ENCODE measurements at places on chromosomes 1 and 21.

- peak; percentile 87 for DNase-seq
Observed at GRCh38 chr1:207077470-207078377, 10.9 kb upstream of the C4BPB start.

- DNase-seq = no peak
Observed at GRCh38 chr1:19452221-19452663, 33.1 kb downstream of the CAPZB start.

DNA sequence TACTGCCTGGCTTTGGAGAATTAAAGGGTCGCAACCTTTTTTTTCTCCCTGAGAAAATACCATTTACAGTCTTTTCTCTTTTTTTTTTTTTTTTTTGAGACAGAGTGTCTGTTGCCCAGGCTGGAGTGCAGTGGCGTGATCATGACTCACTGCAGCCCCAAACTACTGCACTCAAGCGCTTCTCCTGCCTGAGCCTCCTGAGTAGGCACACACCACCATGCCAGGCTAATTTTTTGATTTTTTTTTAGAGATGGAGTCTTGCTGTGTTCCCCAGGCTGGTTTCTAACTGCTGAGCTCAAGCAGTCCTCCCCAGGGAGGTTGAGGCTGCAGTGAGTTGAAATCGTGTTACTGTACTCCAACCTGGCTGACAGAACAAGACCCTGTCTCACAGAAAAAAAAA is 24.6 kb downstream of the UBE4B start:
- peak; percentile 65 for DNase-seq

DNA sequence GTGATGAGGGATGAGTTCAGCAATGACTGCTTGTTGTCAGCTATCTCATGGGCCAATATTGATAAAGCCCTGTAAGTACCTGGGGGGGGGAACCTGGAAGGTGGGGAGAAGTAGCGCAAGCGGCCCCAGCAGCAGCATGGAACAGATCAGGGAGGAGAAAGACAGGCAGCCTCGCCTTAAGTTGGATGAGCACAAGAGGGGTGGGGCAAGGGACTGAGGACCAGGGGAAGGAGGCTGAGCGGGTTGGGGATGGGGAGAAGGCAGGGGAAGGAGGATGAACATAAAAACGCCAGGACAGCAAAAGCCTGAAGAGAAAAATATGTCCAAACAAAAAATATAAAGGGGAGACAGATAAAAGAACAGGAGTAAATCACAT is 70.6 kb downstream of the ALG14 start:
- DNase-seq = no peak

- DNase-seq = no peak
Observed at GRCh38 chr1:157399343-157399983, 152.9 kb downstream of the FCRL5 start.

DNA sequence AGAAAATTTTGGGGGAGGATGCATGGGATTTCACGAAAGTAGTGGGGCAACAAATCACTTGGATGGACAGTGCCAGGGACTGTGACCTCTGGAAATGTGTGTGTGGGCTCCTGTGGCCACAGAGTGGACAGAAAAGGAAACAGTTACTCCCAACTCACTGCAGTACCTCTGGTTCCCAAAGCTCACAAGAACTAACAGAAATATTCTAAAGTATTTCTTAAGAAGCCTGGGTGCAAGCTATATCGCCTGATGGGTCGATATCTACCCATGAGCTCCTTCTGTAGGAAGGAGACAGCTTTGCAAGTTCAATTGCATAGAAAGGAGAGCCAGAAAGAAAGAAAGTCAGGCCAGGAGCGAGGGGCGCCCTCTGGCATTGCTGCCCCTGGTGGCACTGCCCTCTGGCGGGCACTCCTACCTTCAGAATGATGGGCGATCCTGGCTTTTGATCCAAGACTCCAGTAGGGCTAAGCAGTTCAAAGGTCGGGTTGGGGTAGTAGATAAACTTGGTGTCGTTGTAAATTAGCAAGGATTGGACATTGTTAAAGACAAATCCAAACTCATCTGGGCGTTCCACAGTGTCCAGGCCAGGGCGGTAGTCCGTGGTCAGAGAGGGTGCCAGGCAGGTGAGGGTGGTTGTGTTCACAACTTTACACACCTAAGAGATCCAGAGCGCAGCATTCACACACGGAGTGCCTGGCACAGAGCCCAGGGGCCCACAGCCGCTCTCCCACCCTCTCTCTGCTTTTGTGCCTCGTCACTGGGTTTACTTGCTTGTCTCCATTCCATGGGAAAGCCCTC is 134.7 kb upstream of the CD34 start:
- DNase-seq = no peak

DNA sequence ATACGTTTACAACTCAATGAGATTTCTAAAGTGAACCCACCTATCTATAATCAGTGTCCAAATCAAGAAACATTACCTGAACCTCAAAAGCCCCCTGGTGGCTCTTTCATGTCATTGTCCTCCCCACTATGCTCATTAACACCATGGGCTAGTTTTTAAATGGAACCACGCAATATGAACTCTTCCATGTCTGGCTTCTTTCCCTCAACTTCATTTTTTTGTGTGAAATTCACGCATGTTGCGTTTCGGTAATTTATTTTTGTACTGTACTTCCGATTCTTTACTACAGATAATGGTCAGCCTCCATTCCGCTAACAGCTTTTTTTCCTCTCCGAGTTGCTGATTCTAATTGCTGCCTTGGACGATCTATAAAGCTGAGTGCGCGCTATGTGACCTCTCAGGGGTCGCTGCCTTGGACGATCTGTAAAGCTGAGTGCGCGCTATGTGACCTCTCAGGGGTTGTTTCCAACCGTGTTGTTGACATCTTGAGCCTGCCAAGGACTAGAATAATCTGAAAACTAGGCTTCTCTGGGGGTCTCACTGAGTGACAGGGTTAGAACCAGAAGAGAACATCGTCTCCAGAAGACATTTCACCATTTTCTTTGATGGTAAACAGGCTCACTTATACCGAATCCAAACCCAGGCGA is 1.1 kb upstream of the CACYBP start:
- DNase-seq = peak; percentile 68

DNA sequence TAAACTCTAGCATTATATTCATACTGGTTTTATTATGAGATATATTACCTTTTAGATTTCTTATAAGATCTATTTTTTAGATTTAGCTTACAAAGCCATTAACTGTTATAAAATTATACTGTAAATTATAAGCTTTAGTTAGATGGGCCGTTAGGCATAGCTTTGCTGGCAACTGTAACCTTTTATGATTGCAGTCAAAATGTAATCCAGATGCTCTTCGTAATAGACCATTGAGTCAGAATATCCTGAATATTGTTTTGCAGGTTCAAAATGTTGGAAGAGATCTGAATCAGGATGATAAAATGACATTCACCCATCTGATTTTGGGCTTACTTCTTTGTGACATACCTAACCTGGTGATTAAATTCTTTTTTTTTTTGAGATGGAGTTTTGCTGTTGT is 20.9 kb downstream of the ITSN1 start:
- DNase-seq = no peak

GRCh38 chr1:62436039-62436465 is 797 bp upstream of the USP1 start:
- DNase-seq = no peak

- no peak for DNase-seq
Observed at GRCh38 chr1:232722626-232723025, 82.6 kb upstream of the MAP10 start.

DNA sequence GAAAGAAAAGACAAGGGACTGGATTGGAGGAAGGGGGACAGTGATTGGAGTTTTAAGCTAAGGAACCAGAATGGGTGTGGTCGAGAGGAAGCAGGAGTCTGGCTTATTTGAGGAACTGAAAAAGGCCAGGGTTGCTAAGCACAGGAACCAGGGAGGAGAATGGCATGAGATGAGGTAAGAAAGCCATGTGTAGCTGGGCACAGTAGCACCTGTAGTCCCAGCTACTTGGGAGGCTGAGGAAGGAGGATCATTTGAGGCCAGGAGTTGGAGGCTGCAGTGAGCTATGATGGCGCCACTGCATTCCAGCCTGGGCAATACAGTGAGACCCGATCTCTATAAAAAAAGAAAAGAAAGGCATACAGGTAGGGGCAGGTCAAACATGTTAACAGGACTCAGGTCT is 8.1 kb upstream of the KHDRBS1 start:
- peak; percentile 73 for DNase-seq

- no peak for DNase-seq
Observed at GRCh38 chr1:216958569-216958968, 235.3 kb upstream of the ESRRG start.

DNA sequence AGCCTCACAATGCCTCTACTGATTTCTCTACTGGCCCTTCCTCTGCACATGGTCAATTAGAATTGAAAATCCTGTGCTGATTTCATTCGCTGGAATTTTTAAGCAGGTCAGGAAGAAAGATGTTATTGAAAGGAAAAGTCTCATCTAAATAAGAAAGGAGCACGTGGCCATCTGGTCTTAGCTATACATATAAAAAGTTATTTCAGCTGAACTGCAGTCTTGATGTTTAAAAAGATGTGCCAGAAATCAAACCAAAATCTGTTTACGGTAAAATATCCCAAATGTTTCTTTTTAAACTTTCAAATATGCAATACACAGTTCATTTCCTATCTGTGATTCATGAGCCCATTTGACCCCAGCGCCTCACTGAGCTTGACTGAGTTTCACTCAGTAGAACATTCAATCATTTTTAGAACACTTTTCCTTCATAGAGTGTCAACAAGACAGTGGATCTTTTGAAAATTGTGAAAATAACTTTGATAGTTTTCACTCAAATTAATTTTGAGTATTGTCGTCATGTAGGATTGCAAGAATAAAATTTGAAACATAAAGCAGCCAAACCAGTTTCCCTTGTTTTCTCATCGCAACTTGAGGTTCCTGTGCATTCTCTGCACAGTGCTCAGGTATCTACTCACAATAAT is 293.6 kb downstream of the PTPRC start:
- DNase-seq = no peak

- no peak for DNase-seq
Observed at GRCh38 chr1:102758418-102758817, 349.9 kb downstream of the COL11A1 start.

DNA sequence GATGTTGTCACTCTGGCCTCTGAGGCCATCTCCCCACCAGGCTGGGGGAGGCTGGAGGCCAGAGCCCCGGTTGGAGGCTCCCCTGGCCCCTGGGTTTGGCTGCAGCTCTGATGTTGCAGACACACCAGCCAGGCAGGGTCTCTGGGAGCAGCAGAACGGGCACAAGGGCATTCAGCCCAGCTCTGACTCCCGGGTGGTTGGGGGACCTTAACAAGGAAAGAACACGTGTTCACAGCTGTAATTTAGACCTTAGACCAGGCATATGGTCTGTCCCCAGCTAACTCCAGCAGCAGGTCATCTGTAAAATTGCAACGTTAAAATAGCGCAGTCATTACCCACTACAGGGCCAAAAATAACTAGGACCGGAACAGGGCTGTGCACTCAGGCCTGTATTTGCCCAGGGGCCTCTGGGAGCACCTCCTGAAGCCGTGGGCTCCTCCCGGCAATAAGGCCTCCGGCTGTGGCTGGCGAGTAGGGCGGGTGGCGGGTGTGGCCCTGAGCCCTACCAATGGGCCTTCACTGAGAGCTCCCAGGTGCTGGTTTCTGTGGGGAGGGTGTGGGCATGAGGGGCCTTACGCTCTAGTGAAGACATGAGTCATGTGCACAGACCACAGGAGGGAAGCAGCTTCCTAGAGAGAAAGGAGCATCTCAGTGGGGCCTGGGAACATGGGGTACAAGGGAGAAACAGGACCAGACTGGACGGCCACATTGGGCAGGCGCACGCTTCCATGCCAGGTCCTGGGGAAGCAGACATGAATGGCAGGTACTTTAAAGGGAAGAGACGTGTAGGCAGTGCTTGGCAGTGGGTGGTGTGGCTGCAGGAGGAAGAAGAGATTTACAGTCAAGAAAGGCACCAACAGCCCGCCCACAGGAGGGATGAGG is 6.1 kb downstream of the LDLRAP1 start:
- peak; percentile 78 for DNase-seq

DNA sequence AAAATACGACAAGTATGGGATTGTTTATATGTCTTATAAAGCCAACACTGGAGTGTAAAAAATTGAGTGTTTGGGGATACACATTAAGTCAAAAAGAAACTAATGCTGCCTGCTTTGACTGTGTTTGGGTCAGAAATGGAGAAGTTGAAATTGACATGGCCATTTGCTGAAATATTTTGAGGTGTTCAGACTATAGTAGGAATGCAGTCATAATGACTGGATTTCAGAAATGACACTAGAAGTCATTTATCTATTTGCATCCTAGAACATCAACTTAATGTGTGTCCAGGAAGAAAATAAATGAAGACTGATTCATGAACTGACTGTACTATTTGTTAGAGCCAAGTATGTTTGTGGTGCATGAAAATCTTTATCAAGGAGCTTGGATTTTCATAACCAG is 28.4 kb downstream of the RASAL2 start:
- peak; percentile 29 for DNase-seq

- no peak for DNase-seq
Observed at GRCh38 chr1:9871707-9872425, 38.2 kb downstream of the CTNNBIP1 start.

GRCh38 chr21:28943631-28944030 is 49.0 kb downstream of the LTN1 start:
- no peak for DNase-seq

DNA sequence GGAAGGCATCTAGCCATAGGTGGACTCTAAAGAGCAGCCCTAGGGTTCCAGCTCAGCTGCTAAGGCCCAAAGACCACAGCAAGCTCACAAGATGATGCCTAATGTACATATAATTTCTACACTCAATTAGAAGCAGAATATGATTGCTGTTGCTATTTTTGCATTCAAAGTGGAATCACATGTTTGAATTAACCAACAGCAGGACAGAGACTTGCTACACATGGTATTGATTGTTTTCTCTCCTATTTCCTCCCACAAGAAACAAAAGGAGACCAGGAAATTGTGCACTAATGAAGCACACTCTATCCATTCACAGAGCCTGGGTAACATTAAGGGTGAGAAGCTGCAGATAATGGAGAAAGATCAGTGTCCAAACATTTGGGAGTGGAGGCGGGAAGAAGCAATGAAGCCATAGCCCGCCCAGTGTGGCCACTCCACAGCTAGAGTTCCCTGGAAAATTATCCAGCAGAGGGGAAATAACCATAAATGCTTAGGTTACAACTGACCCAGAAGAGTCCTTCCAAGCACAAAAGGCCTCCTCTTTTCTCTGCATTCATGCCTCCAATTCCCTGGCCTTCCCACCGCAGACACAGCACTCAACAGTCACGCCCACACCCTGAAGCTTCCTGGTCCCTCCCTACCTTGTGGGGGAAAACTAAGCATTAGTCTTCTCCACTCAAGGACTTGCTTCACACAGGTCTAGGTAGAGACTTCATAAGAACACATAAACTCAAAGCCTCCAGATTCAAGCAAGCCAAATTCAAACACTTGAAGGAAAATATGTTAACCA is 7.5 kb downstream of the CNN3 start:
- DNase-seq = no peak

DNA sequence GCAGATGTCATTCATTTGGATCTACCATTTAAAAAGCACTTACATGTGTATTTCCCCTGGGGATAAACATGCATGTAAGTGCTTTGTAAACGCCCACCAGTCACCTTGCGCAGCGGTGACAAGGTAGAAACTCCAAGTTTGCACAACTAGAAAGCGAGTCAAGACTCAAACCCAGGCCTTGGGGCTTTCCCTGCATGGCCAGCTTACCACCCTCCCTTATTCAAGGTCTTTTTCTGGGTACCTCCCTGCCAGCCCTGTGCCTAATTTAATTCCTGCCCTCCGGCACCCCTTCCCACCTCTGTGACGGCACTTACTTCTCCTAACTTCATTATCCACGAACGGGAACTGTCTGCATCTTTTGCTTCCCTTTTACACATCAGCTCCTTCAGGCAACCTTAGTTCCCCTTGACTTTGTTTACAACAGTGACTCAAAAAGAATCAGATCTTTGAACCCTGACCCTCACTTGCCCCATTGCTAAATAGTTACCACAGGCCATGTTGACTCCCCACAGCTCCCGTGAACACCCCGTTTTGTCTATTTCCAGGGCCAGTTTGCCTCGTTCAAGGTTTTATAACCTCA is 138.3 kb upstream of the ETS2 start:
- DNase-seq = peak; percentile 56

Measured in inflammatory macrophage (primary cell).